Right ventricle myocardium superior (tissue), 1 donor: ENCODE measurements at places on chromosomes 5 and 9. TPM values are rescaled to one million over a fixed set of nuclear protein-coding genes. Genes with fewer than 3 reads are reported as not detected.
A peak's percentile ranks its signal among the peaks of the same experiment; 100 is the strongest.

DNA sequence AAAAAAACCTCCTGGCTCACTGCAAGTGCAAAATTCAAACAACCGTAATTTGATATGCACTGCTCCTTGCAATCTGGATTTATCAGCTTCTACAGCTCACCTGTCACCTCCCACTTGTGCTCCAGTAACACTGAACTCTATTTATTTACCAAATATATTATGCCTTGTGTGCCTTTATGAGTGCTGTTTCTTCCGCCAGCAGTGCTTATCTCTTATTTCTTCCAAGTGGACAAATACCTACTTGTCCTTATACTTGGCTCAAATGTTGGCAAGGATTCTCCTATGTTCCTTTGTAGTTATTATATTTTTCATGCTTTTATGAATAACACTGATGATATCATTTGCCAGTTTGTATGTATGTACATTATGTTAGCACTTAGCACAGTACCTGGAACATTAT, 145.7 kb upstream of the ARRDC3 start:
- no peak for DNase-seq

DNA sequence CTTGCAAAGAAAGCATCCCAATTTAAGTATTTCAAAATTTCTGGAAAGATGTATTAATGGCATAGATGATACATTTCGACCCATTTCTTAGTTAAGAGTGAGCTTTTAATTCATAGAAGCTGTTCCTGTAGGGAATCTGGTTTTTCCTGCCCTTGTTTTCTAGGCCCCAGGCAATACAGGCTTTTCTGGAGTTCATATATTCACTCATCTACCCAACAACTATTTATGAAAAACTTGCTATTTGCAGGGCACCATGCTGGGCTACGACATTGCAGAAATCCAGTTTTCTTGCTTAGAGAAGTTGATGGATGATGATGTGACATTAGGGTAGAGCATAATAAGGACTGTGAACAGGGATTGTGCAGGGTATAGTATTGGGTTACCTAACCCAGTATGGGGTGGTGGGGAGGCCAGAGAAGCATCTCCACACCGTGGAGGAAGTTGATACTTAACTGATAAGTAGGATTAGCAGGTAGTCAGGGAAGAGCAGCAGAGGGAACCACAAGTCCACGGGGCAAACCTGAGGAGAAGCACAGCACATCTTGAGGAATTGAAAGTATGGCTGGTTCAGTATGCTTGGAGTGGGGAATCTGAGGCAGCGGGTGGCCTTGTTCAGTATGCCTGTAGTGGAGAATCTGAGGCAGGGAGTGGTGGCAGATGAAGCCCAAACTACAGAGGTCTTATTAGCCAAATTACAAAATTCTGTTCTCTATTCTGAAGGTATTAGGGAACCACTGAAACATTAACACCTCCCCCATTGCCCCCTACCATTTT, 247.5 kb downstream of the ARRDC3 start:
- DNase-seq = no peak

DNA sequence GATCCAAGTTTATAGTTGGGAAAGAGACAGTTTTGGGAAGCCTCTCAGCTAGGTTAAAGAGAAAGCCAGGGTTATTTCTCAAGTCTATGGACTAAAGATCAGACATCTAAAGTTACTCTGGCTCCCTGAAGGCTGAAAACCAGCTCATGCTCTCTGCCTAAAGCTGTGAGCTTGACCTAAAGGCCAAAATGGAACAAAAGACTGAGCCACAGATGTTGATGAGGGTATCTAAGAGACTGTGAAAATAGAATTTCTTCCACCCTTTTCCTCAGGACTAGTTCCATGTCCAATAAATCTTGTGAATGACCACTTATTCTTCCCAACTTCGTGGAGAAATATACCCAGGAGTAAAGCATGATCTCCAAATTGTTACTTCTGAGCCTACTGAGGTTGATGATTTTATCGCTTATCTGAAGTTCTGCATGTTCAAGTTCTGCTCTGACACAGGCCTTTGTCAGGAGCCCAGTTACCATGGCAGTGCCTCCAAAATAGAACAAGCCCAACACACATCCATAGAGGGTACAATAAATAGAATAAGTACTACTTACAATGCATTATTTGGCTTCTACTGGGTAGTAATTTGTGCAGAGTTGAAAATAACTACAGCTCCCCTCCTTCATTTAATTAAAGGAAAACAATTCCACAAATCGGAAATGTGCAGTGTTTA, 373.6 kb downstream of the NTRK2 start:
- DNase-seq = no peak

GRCh38 chr5:113524927-113525326, 11.4 kb downstream of the YTHDC2 start:
- DNase-seq = no peak

DNA sequence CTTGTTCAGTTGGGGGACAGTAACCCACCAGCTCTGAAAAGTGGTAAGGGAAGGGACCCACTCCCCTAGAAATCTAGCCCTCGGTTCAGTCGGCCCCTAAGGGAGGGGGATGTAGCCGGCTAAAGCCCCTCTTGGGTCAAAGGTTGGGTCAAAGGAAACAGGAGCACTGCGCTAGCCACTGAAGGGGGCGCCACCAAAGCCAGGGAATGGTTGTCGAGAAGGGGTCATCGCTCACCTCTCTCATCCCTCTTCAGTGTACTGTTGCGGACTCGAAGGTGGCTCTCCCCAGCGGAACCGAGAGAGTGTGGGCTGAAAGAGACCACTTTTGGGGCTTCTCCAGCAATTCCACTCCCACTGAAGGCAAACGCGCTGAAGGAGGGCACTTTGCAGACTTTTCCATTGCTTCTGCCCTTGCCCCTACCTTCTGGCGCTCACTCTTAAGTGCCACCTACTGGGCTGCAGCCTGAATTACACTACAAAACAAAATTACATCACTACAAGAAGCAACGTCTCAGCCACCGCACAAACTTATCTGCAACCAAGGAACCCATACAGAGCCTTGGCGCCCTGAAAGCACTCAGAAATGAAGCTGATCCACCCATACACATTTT, 396.9 kb downstream of the PDE4D start:
- DNase-seq = no peak

DNA sequence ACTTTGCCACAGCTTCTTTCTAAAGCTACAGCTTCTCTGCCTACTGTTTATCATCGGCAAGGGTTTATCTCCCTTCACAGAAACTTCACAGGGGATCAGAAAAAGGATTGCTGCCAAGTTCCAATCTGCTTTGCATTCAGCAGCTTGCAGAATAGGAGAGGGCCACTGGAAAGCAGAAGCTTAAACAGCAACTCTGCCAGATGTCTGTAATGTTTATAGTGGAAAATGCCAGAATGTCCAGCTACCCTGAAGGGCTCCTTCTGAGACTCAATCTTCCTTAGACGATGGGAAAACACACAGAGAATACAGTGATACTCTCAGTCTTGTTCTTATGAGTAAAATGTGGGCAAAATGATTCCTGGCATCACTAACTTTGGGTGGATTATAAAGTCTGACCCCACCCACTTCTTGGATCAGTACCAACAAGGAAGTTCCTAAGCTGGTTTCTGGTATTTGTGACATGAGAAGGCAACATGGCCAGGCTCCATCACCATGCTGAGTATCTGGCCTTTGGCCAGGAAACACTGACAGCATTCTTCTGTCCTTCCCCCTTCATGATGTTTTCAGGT, 19.0 kb downstream of the STOM start:
- peak; percentile 72 for DNase-seq

- peak; percentile 100 for DNase-seq
Measured at GRCh38 chr5:181223058-181223728, at the start of gene TRIM41. Gene TRIM41, plus strand, starts transcription at chr5:181223281. Its CDS starts 719 bp downstream, at chr5:181224000.

GRCh38 chr9:111294691-111295451, 35.2 kb downstream of the OR2K2 start:
- no peak for DNase-seq

DIMT1 gene
- 17.8 TPM for total RNA-seq

IL17B gene
- not detected for total RNA-seq

NMUR2 gene
- not detected for total RNA-seq

PTPRD gene
- 7.8 TPM for total RNA-seq

RASGRF2 gene
- total RNA-seq = 6.4 TPM

JMY gene
- 9.7 TPM for total RNA-seq

NIPAL4 gene
- not detected for total RNA-seq

WDR38 gene
- total RNA-seq = not detected

DMRT3 gene
- not detected for total RNA-seq

PCDHA11 gene
- not detected for total RNA-seq
